ENCODE measurements at places on chromosomes 12 and 14.

DNA sequence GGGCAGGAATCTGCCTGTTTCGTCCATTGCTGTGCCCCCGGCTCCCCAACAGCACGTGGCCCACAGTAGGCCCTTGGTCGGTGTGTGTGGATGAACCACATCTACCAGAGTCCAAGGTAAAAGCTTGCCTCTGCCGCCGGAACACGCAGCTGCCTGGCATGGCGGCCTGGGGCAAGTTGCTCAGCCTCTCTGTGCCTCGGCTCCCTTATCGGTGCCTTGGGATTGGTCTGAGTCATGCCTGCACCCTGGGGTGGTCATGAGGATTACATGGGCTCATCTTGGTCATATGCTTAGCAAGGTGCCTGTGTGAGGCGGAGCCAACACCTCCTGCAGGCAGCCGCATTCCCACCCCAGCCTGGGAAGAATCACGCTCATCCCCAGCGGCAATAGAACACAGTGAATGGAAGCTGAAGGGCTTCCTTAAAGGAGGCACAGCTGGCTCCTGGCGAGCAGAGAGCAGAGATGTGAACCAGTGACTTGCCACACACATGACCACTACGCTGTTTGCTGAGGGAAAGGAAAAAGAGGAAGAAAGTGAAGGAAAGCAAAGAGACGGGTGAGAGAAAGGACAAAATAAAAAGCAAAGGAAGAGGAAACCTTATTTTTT is 5.5 kb upstream of the SCARB1 start:
- DNase-seq, result no peak

DNA sequence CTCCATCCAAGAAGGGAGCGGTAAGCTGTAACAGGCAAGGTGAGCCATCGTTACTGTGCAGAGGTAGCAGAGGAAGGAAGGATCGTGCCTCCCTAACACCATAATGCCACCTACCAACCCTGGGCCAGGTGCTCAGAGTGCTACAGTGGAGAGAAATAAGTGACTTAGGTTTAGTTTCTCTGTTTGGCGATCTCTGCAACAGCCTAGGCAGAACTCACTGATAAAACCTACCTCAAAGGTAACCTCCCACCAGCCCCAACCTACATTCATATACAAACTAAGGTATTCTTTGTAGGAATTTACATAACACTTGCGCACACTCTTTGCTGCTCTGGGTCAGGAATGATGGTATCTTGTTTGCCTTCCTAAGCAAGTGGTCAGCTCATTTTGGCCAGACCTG is 93.4 kb upstream of the TMEM132D start:
- DNase-seq, result no peak

GRCh38 chr12:6367065-6367968 is 8.0 kb downstream of the SCNN1A start:
- DNase-seq, result no peak

DNA sequence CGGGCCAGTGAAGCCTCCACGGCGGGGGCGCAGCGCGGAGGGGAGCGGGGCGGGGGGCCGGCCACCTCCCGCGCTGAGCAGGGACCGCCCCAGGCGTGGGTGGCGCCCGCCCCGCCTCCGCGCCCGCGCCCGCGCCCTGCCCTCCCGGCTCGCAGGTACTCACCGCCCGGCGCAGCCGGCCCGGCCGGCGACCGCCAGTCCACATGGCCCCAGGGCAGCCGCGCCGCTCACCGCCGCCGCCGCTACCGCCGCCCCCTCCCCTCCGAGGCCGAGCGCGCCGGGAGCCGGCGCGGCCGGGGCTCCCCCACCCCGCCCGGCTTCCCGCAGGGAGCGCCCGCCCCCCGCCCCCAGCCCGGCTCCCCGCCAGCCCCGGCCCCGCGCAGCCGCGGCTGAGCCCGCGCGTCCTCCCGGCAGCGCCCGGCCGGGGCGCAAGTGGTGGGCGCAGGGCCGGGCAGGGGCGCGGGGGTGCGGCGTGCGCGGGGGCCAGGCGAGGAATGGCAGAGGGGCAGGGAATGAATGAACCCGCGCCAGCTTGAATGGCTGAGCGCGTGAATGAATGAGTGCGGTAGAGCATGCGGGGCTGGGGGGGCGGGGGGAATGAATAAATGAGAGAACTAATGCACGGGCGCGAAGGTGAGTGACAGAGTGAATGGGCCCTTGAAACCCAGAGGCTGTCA is at the start of gene BEGAIN:
Gene BEGAIN (minus strand): TSS at position 332 of the 677 bp plus-strand sequence. CDS start 127 bp downstream, at position 205.
- DNase-seq, result no peak

- no peak for DNase-seq
Observed at GRCh38 chr14:33569821-33570687, 380.8 kb downstream of the EGLN3 start.

DNA sequence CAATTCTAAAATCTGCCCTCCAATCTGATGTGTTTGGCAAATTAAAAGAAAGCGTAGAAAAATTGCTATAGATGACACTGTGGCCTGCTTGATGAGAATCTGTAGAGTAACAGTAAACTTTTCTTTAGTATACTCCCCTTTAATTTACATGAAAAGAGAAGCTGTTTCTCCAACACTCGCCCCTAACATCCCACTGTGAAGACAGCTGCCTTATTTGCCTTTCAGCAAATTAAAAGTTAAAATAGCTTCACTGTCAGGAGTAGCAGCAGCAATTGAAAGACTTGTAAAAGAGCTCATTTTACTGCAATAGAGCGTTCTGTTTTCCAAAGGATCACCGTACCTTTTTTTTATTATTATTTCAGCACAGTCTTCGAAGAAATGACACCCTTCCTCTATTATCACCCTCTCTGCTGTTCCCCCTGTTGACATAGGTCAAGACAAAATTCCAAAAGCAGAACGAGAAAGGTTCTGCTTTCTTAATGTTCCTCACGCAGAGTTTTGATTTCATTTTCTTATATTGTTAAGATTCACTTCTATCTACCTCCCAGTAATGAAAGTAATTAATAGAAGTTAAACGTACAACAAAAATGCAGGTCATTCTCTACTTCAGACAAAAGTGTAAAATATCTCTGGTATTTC is 153.5 kb upstream of the USP15 start:
- no peak for DNase-seq

GRCh38 chr12:131105736-131106348 is 152.1 kb downstream of the ADGRD1 start:
- DNase-seq, result no peak

GRCh38 chr12:95788637-95789036 is 1.9 kb downstream of the NTN4 start:
- DNase-seq, result no peak

- DNase-seq, result no peak
Observed at GRCh38 chr12:112518365-112518735, 99.6 kb downstream of the PTPN11 start.

DNA sequence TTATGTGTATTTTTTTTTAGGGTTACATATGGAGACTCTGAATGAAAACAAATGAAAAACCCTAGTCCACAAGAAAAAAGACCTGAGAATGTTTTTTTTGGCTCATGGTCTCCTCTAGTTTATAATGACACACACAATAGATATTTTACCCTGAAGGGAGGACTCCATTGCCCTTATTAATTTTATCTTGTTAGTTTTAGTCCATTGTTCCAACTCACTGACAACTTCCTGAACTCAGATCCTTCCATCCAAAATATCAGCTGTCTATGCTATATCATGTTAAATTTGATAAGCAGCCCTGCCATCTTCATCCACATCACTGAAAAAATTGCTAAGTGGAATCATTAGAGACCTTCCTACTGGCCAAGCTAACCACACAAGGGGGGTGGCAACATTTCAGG is 232.1 kb downstream of the MON2 start:
- no peak for DNase-seq

GRCh38 chr14:97924922-97925613 is 1127.9 kb downstream of the VRK1 start:
- no peak for DNase-seq

GRCh38 chr14:99603471-99604277 is at the start of gene CCDC85C:
CCDC85C (minus strand) TSS chr14:99604207; CDS start chr14:99603959, 248 bp downstream.
- DNase-seq, result peak; percentile 54

- DNase-seq, result no peak
Observed at GRCh38 chr12:131850856-131851559, 22.8 kb downstream of the MMP17 start.

- peak; percentile 45 for DNase-seq
Observed at GRCh38 chr14:93033983-93034670, 81.6 kb downstream of the ITPK1 start.

DNA sequence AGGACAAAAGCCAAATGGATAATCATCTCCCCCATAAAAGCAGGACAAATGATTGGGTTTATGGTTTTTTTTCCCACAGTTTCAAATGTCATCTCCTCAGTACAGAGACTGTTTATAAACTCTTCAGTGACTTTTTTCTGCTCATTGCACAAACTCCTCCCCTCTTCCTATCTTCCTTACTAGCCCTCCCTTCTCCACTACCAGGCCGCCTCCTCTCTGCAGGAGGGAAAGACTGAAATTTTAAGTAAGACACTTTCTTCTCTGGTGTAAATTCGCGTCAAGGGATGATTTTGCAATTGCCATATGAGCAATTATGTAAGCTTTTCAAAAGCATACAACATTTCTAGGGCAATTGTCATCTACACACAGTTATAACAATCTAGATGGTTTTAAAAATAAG is 37.0 kb downstream of the BTG1 start:
- no peak for DNase-seq

- no peak for DNase-seq
Observed at GRCh38 chr14:47240748-47241437, 434.5 kb downstream of the MDGA2 start.

- no peak for DNase-seq
Observed at GRCh38 chr12:97545804-97546203, 83.2 kb downstream of the RMST start.

DNA sequence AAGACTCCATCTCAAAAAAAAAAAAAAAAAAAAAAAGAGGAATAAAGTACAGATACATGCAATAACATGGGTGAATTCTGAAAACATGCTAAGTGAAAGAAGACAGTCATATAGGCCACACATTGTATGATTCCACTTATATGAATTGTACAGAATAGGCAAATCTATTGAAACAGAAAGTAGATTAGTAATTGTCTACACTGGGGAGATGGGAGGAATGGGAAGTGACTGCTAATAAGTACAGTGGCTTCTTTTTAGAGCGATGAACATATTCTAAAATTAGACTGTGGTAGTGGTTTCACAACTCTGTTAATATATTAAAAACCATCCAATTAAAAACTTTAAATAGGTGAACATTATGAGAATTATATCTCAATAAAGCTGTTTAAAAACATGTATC is 74.4 kb downstream of the ANKS1B start:
- no peak for DNase-seq

DNA sequence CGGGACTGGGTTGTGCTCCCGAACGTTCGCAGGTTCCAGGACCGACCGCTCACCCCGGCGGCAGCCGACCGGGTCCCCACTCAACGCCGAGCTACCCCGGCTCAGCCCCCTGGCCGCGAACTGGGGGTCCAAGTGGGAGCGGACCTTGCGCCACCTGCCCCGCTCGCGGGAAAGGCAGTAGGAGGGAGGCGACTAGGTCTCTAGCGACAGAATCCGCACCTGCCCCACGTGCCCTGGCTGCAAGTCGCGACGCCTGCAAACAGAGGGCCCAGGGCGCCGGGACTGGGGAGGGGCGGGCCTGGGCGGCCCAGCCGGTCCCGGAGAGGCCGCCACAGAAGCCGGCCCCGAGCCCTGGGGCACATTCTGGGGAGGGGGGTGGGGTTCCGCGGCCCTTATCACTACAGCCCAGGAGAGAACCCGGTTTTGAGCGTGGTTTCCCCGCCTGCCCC is 239.2 kb upstream of the CPNE8 start:
- DNase-seq, result no peak

DNA sequence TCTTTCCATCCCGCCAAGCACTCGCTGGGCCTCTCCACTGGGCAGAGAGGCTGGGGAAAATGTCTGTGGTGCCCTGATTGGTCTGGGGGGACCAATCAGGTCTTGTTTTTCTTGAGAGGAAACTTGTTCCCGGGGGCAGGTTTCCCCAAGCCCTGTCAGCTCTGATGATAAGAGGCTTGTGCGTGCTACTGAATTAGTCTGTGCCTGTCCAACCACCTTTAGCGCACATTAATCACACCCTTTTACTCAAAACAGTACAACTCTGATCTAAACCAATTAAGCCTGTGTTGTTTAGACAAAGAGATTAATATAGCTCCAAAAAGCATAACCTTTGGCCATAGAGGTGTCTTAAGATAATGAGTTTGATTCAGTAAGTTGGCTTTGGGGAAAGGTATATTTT is 580.4 kb downstream of the VRK1 start:
- DNase-seq, result no peak

DNA sequence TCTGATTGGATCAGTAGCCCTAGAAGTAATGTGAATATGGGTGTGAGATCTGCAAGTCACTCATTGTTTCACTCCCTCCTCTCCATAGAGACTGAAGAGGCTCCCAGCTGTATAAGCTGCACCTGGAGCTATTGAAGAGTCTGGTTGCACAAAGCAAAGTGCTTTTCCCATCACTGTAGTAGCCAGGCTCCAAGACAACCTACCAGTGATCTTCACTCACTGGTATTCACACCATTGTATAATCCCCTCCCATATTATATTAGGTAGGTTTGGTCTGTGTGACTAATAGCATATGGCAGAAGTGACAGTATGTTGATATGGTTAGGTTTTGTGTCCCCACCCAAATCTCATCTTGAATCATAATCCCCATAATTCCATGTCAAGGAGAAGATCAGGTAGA is 64.4 kb downstream of the ZFC3H1 start:
- no peak for DNase-seq

DNA sequence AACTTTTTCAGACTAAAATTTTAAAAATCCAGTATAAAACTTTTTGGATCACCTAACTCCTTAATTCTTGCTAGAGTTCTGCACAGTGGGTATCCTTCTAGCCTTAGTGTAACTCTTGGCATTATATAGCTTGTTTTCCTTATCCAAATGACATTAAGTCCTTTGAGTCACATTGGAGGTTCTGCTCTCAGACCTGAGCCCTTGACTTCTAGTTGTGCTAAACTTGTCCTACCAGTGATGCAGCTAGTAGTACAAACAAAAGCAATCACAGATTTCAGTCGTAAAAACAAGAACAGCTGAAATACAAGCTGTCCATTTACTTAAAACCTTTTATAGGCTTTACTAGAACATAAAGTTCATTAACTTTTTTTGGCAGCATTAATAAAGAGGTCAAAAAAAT is 10.5 kb downstream of the ZBTB1 start:
- DNase-seq, result no peak
